Activated T-helper 1 cell treated with anti-CD3 and anti-CD28 coated beads, Interleukin-12 subunit alpha, Interleukin-12 subunit beta, Interleukin-2, Interleukin-4 antibody, amounts not matched to agents 30 ng/mL and 10 ng/mL and 1 ng/mL, durations not matched to agents 14 hours and 24 hours and 36 hours (primary cell): ENCODE measurements at places on chromosomes 6 and 20.

DNA sequence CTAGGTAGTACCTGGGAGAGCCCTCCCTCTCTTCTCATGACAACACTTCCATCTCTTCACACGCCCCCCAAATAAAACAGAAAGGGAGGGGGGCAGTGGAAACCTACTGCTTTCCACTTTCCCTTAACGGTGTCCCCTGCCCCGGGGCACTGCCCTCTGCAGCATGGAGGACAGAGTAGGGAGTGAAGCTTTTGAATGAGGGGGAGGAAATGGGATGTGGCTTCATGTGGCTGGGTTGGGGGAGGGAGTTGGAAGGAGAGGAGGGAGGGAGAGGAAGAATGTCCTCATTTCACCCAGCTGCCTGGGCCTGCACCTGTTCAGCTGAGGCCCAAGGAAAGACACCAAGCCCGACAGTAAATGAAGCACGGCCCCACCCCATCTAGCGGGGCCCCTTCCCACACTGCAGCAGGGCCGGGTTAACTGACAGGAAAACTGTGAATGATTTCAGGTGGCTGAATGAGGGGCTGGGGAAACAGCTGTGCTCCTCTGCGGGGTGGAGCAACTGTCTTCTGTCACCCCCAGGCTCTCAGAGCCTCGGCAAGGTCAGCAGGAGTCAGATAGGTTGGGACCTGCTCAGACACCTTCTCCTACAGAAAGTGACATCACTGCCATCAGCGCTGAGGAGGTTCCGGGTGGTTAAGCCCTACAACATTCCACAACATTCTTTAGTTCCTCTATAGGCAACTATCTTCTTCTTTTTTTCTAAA, 40.0 kb upstream of the TAF8 start:
- DNase-seq = no peak

- no peak for DNase-seq
These were observed 241.9 kb downstream of the EPHA7 start for GRCh38 chr6:93177438-93177837.

- no peak for DNase-seq
These were observed 659.0 kb upstream of the HS3ST5 start for GRCh38 chr6:115001731-115002350.

- no peak for DNase-seq
These were observed 1.4 kb upstream of the MICAL1 start for GRCh38 chr6:109456710-109457561.

GRCh38 chr6:48765352-48765961, 654.5 kb upstream of the PTCHD4 start:
- no peak for DNase-seq

DNA sequence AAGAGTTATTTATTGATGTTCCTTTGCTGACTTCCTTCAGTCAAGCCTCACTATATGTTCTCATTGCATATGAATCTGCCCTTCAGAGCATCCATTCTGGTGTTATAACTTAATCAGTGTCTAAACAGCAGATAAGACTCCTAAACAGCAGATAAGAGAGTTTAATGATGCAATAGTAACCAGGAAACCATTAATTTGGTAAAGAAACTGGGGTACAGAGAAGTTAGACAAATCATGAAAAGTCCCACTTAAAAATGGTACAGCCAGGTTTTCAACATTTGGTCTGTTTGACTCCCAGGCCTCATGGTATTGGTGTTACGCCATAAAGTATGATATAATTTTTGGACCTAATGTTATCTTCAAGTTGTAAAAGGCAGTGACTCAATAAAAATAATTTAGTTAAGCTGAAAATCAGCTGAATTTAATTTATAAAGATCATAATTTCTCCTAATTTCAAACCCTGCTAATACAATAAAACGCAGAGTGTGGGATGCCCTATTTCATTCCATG, 127.4 kb upstream of the DST start:
- no peak for DNase-seq
